ENCODE measurements at places on chromosomes 13 and 19. TPM values are rescaled to one million over a fixed set of nuclear protein-coding genes. Genes with fewer than 3 reads are reported as not detected.

DNA sequence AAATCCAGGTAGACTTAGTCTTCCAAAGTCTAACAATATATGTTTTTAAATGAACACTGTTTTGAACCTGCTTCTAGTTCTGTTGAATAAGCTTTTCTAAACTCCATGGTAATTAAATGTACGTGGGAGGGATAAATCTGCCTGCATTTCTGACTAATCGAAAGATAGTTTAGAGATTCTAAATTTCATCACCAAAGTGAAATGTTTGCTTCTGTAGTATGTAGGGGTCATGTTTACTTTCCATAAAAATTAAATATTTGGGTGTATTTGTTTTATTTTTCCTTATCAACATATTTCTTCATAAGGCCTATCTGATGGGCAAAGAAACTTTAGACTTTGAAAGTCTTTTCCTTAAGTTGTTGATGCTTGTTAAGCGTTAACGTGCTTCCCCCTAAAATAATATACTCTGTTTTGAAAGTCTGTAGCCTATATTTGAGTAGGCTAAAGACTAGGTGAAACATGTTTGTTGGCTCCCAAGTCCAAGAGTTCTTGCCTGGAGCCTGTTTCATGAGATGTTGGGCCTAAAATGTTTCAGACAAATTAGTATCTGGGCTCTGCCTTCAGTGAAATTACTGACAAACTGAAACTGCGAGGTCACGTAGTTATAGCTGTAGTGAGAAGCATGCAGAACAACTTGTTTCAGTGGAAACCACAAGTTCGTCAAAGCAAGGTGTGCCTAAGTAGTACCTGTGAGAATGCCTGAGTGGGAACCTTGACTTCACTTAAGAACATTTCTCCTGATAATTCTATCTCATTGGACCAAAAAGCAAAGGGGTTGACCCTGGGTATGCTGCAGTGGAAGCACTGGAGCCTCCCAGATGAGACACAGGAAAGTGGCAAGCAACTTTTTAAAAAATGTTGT, 126.2 kb downstream of the LMO7 start:
- no peak for DNase-seq

The ACER1 gene
- total RNA-seq, result not detected

GRCh38 chr19:3067563-3067962, 5.3 kb upstream of the TLE5 start:
- DNase-seq, result no peak

DNA sequence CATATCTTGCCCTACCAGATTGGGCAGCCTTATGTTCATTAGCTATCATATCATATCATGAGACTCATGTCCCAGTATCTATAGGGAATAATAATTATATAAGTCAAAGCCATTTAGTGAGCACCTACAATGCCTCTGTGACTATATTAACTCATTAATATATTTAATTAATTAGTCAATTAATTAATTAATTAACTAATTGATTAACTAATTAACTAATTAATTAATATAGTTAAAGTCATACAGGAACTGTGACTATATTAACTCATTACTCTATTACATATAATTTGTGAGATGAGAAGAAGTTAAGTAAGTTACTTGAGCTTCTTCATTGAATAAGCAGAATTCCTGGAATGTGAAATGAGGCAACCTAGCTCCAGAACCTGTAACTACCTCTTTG, 588.3 kb upstream of the SLITRK1 start:
- DNase-seq, result no peak

GRCh38 chr13:113922412-113923118, 51.3 kb downstream of the C13orf46 start:
- DNase-seq, result peak; percentile 28

DNA sequence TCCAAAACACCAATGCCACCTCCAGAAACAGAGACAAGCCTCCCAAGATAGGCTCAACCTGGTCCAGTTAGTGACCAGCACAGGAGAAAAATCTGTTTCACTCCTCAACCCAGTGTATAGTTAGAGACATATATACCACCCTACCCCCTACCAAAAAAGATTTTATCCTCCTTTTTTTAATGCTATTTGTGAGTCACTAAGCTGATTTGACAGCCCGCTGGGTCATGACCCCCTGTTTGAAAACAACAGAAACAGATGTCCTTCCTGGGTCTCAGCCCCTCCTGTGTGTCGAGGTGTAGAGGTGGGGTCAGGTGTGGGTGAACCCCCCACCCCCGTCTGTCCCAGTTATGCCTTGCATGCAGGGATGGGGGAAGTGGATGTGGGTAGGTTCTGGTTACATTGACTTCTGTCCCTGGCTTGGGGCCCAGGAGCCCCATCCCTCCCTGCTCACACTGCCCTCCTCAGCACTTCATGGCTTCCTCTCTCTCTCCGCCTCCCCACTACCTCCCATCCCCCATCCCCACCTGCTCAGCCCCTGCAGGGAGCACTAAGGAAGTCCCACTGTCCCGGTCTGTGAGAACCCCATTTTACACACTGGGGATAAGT, 14.0 kb upstream of the TOMM40 start:
- DNase-seq, result no peak

The C13orf46 gene
- total RNA-seq, result 3.6 TPM

The ZC3H4 gene
- total RNA-seq, result 50.4 TPM

GRCh38 chr13:78521091-78521490, 82.3 kb downstream of the POU4F1 start:
- no peak for DNase-seq

The MISP gene
- 0.45 TPM for total RNA-seq

DNA sequence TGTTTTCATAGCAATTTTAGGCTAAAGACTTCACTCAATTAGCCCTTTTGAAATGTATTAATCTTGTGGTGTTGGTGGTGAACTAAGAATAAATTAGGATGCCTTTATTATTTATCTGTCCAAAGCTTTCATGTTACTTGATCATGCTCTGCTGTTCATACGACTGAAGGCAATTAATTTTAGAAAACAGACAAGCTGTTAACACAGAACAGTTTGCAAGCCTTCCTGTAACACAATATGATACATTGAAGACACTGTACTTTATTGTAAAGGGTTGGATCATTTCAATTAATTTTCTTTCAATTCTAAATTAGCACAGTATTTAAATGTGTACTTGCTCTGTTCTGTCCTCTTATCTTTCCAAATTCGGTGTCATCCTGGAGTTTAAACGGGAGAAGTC, 794.3 kb upstream of the MIR17HG start:
- no peak for DNase-seq

- no peak for DNase-seq
These were observed 66.2 kb downstream of the GNG7 start for GRCh38 chr19:2636141-2636896.

The FGF22 gene
- total RNA-seq, result 3.2 TPM

GRCh38 chr13:33340631-33341030, 55.1 kb upstream of the STARD13 start:
- no peak for DNase-seq

DNA sequence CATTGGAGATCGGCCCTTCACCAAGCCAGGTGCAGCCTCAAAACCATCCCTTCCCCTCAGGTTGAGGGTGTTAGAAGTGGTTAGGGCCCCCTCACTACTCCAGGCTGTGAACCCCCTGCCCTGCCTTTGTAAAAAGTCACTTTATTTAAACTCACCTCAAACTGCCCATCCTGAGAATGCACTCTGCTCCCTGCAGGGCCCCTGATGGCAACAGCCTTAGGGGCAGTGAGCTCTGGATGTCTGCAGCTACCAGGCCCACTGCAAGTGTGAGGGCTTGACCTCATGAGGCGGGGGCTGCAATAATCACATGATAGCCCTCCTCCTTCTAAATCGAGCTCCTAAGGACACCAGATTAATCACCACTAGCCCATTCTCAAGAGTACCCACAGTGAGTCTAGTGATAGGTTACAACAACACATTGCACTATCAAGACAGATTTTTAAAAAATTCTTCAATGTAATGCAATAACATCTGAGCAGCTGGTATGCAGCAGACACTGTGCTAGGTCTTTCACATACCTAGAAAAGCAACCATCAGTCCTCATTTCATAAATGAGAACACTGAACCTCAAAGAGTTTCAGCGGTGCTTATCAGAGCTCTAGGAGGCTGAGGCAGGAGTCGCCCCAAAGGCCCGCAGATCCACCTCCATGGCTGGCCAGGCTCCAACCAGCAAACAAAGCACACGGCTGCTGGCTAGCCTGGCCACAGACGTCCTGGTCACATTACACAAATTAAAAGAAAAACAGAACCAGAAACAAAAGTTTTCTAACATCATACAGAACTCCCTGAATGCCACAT, 26.0 kb downstream of the SLC7A1 start:
- no peak for DNase-seq

DNA sequence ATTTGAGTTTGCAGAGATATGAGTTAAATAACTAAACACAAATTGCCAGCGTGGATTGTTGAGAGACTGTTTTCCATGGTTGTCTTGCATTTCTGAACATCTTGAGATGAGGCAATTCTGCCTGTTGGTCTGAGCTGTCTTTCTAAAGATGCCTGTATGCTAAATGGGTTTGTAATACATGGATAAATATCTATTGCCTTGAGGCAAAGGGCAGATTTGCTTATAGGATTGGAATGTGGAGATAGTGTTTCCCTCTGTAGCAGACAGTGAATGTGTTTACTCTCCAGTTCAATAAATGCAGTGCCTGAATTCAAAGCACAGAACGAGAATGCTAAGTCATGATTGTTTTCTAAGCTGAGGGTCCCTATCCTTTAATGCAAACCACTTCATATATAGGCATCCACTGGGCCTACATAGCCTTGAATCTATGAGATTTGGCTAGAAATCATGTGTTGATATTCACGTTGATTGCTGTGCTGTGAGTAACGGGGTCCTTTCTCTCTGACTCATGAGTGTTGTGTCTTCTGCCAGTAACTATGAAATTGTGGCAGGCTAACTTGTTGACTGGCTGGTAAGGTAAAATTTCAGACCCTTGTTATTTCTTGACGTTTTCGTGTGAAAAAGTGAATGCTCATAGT, 2554.8 kb downstream of the PCDH9 start:
- DNase-seq, result no peak

DNA sequence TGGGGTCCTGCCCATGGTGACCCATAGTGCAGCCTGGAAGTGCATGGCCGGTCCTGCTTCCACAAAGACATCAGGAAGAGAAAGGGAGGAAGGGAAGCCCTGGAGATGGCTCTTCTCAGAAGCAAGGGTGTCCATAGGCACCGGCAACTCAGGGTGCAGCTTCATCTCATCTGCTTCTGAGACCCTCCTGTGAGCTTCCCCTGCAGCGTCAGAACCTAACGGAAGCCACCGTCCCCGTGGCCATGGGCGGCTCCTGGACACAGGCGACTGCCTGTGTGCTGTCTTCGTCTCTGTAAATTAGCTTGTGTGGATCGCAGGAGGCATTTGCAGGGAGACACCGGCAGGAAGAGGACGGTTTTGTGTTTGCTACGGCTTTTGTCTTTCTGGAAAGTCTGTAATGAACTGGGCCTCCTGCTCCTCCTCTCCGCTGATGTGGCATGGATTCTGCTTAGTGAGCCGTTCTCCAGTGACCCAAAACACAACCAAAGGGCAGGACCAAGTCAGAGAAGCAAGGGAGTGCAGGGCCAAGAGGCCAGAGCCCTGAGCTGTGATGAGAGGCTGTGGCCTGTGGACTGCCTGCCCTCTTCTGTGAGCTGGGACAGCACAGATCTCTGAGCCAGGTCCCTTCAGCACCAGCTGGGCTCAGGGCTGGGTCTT, 2.5 kb downstream of the ATP4B start:
- DNase-seq, result peak; percentile 15

The FBL gene
- total RNA-seq, result 132 TPM

DNA sequence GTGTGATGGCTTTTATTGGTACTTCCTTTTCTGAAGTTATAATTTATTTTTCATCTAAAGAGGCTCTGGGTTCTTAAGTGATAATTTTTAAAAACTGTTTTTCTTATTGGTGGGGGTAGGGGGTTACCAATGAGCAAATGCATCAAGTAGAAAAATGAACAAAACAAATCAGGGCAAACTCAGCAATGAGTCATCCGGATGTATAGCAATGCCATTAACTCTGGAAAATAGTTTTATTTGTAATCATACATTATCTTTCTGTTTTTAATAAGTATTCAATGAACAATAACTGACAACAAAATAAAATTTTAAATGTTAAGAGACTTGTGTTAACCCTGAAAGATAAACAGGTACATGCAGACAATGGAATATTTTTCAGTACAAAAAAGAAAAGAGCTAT, 67.6 kb downstream of the UFM1 start:
- no peak for DNase-seq

GRCh38 chr19:32105527-32106310, 239.7 kb upstream of the ZNF507 start:
- DNase-seq, result no peak

DNA sequence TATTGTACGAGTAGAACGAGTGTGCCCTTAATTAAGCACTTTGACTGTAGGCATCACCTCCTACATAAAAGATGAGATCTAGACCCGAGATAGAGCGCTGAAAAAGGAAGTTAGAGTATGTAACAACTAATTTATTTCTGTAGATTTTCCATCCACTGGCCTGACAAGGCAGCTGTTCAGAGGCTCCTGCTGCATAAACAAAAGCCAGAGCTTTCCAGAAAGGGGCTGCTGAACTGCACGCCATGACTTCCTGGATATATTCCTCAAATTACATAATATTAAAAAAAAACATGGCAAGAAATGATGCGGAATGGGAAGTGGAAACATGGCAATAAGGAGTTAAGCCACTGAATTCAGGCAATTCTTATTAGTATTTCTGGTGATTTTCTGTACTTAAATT, 89.7 kb downstream of the AKAP11 start:
- no peak for DNase-seq

DNA sequence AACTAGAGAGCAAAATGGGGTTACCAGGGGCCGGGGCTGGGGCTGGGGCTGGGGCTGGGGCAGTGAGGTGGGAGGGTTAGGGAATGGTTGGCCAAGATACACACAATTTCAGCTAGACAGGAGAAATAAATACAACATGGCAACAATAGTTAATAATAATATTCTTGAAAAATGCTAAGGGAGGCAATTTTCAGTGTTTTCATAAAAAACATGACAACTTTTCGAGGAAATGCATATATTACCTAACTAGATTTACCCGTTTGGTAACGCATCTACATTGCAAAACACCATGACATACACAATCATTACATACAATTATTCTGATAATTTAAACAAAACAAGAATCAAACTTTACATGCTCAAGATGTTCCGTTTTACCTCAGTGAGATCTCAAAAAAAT, 12.2 kb downstream of the RFPL4AL1 start:
- no peak for DNase-seq

- no peak for DNase-seq
These were observed 30.6 kb upstream of the FAM216B start for GRCh38 chr13:42750794-42751193.

GRCh38 chr19:47310819-47311218, 1.2 kb downstream of the C5AR1 start:
- DNase-seq, result no peak

The TMEM143 gene
- total RNA-seq, result 11.2 TPM

Measured in sciatic nerve (tissue), 2 donors.